CD4-positive, alpha-beta T cell treated with Interleukin-15 for 4 hours (primary cell): ENCODE measurements at places on chromosomes 1 and 21.

GRCh38 chr1:96968541-96968940, 247.0 kb downstream of the PTBP2 start:
- DNase-seq: no peak

- DNase-seq: no peak
Observed at GRCh38 chr1:180854001-180854400, 58.7 kb upstream of the KIAA1614 start.

- no peak for DNase-seq
Observed at GRCh38 chr1:206491616-206492015, 15.7 kb upstream of the RASSF5 start.

- no peak for DNase-seq
Observed at GRCh38 chr1:2418791-2419320, 6.5 kb upstream of the PEX10 start.

DNA sequence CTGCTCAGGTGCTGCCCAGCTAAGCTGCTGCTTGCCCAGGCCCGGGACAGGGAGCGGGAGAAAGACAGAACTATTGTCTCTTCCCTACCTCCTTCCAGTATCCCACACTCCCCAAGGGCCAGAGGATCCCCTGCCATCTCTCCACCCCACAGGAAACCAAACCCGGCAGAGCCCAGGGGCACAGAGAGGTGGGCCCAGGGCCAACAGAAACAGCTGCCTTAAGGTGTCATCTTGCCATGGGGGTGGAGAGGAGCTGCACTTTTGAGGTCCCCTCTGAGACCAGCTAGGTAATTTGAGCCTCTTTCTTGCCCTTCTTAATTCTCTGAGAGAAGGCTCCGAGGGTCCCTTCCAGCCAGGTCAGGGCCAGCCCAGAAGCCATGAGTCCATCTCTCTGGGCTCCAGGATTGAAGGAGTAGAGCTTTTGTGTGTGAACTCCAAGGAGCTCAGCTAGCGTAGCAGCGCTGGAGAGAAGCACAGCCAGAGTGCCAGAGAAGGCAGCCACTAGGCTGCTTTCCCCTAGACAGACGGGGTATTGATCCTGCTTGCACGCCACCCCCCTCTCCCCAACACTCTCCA, 9.7 kb upstream of the GPR61 start:
- DNase-seq: no peak

- no peak for DNase-seq
Observed at GRCh38 chr1:67832737-67833601, at the start of gene GNG12. Gene GNG12 (minus strand): TSS chr1:67833467. CDS start chr1:67707686, 125,781 bp downstream.
